ENCODE measurements at places on chromosomes 7 and 10.

- no peak for DNase-seq
Measured at GRCh38 chr10:64036321-64036930, 515.2 kb downstream of the REEP3 start.

DNA sequence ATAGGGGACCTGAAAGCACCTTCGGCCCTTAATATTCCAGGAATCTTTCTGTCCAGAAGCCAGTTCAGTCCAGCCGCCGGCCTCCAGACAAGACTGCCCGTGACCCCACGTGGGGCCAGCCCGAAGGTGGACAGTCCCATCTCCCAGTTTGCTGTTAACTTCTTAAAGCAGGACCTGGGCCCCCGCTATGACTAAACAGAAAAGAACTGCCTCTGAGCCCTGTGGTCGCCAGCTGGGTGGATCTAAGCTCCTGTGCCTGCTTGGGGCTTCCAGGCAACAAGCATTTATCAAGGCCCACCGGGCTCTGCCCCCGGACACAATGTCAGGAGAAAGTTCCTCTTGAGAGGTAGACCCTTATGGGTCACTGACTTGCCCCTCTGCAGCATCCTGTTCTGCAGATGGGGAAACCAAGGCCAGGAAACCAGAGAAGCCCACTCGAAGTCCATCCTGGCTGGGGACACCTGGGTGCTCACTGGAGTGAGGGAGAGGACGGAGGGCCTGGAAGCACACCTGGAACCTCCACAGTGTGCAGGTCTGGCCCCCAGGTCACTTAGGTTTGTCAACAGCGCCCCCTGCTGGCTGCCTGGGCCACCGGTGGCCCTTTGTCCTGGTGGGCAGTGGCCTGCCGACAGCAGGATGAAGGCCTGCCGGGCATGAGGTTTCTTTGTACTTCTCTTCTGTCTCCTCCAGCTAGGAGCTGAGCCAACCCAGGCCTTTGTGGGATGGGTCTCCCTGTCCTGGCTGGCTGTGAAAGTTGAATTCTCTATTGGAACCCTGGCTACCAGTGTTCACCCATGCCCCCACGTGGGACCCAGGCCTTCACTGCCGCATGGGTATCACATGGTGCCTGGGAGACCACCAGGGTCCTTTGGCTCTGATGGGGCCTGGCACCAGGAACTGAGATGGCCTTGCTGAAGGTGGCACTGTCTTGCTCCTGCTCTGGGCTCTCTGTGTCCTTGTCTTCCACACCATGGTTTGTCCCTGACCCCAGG, 128.0 kb downstream of the ZMIZ1 start:
- no peak for DNase-seq

GRCh38 chr7:94633014-94633341, 23.0 kb downstream of the SGCE start:
- DNase-seq = no peak

GRCh38 chr10:16408379-16408778, 28.4 kb upstream of the PTER start:
- no peak for DNase-seq

DNA sequence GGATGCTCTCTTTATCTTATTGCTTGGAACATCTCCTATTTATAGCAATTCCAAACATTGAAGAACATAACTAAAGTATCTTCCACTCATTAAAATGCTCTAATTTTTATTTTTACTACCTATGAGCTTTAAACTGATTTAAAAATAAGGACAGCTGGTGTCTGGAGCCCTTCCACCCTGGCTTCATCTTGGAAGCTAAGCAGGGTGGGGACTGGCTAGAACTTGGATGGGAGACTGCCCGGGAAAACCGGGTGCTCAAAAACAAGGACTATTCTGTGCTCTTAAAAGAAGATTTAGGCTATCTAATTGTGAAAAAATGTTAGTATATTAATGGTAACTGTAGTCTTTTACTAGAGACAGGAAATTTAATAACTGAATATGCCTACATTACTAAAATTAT, 69.2 kb downstream of the ARMC3 start:
- peak; percentile 1 for DNase-seq

- DNase-seq = no peak
Measured at GRCh38 chr10:62614389-62615157, 189.9 kb upstream of the ADO start.

- no peak for DNase-seq
Measured at GRCh38 chr7:92808635-92809034, 27.7 kb downstream of the CDK6 start.

- DNase-seq = no peak
Measured at GRCh38 chr7:97025130-97025499, 484 bp upstream of the DLX5 start.

DNA sequence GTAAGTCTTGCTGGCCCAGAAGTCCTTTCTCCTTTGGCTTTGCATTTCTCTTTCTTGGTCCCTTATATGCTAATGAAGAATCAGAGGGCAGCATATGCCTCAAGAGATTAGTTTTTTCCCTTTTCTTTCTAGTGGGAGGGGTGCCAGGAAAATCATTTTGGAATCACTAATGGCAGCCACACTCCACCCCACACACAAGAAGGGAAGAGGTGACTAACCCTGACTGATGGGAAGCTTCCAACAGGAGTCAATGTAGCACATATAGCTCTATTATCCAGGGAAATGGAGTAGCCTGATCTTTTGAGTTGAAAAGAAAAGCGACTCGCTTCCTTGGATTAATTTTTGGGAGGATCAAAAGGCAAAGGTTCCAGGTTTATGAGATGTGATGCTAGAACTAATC, 225.3 kb downstream of the KIF20B start:
- no peak for DNase-seq

- DNase-seq = no peak
Measured at GRCh38 chr10:86967481-86967941, 771 bp upstream of the ADIRF start.

GRCh38 chr7:157282141-157282801, 54.5 kb upstream of the DNAJB6 start:
- DNase-seq = no peak

DNA sequence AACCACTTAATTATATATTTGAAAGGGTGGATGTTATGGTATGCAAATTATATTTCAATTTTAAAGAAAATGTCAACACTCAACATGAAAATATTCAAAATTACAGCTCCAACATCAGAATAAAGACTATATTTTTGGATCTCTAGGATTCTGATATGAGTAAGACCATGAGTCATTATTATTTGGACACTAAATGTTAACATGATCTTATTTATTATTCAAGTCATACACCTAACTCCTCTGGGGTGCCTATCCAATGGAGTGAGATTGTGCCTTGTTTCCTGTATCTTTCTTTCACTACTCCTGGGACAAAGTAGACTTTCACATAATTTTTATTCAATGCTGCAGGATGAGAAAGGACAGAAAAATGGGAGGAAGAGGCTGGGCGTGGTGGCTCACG, 135.2 kb upstream of the PRSS1 start:
- no peak for DNase-seq
